SW 1271 (cell line): ENCODE measurements at places on chromosomes 5 and 9.

- no peak for DNase-seq
Measured at GRCh38 chr5:91983869-91984268, 600.8 kb upstream of the ARRDC3 start.

- no peak for DNase-seq
Measured at GRCh38 chr9:649128-650074, 192.1 kb upstream of the DMRT1 start.

- DNase-seq: no peak
Measured at GRCh38 chr9:124399968-124400940, 15.0 kb downstream of the PSMB7 start.

GRCh38 chr5:82922086-82922734 is 155.0 kb downstream of the TMEM167A start:
- no peak for DNase-seq

GRCh38 chr5:149037817-149038216 is 25.0 kb downstream of the SH3TC2 start:
- DNase-seq: no peak

DNA sequence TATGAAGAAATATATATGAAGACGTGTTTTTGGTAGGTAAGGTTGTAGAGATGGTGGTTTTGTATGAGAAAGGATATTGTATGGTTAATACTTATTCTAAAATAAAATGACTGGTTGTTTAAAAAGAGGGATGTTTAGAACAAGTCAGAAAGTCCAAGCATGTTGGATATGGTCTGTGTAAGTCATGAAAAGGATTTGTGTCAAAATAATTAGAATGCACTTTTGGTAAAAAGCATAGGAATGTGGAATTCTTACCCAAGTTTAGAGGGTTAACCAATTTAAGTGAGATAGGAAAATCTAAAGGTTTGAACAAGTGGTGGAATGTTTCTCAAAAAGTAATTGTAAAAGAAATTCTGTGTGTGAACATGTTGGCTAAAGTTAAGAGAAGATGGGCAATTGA is 1556.5 kb upstream of the C9orf72 start:
- no peak for DNase-seq
